ENCODE measurements at places on chromosomes 4 and X.

DNA sequence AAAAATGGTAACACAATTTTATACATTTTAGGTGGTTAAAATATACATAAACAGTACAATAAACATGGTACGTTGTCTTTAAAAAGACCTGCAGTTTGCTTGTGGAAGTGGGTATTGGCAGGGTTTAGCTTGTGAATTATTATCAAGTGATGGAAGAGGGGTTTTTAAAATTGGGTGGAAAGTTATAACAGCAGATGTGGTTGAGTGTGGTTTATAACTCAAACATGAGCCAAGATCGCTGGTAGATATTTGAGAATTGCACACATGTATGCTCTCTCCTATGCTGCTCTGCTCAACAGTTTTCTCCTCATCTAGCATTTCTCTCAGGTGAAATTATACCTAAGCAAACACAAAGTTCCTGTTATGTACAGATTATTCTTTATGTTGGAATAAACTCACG, 14.0 kb downstream of the EPGN start:
- no peak for DNase-seq

- DNase-seq = no peak
Measured at GRCh38 chr4:8286719-8287342, 17.3 kb downstream of the HTRA3 start.

- DNase-seq = no peak
Measured at GRCh38 chr4:73704314-73705055, 35.9 kb upstream of the CXCL8 start.

GRCh38 chr4:122052677-122053076, 99.5 kb upstream of the BLTP1 start:
- no peak for DNase-seq

DNA sequence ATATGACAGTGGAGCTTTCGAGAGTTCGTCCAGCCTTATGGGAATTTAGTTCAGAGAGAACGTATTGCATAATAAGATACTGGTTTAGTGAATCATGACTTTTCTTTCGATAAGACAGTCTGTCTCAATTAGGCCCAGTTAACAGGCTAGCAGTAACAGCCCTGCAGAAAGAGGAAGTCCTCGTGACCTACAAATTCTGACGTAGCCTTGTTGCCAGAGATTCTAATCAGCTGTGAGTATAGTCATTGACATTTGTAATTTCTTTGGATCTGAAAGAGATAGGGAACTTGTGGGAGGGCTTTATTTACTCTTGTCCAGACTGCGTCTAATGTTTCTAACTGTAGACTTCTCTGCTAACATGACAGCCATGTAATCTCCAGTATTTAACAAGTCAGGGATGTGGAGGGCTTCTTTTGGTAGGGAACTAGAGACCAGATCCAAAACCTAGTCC, 15.8 kb downstream of the ART3 start:
- DNase-seq = no peak

DNA sequence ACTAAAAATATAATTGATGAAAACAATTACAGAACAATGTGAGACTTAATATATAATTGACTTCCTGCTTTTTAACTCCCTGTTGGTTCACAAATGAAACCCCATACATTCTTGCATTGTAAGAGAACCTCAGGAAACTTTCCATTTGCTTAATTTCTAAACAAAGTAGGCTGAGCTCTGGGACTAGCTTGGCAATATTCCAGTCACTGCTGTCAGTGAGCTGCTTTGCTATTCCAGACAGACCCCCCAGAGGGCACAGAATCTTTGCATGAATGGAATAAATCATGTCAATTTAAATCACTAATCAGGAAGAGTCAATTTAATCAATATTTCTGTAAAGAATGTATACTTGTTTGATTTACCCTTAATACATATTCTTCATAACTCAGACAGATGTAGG, 110.6 kb downstream of the NEXMIF start:
- no peak for DNase-seq

DNA sequence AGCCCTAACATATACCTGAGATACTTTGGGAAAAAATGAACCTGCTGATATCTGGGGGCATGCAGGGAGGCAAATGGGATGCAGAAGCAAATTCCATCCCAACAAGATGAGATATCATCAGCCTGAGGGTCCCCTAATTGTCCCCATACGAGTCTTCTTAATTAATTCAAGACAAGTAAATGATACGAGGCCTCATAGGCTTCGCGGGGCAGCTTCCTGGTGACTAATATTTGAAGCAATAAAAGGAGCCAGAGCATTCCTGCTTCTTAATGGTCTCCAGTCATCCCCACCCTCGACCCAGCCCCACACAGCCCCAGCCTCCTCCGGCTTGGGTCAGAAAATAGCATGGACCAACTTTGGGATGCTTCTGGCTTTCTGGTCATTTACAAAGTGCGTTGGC, 99.6 kb upstream of the MSX1 start:
- no peak for DNase-seq

GRCh38 chr4:123449362-123449761, 52.8 kb downstream of the SPRY1 start:
- no peak for DNase-seq

DNA sequence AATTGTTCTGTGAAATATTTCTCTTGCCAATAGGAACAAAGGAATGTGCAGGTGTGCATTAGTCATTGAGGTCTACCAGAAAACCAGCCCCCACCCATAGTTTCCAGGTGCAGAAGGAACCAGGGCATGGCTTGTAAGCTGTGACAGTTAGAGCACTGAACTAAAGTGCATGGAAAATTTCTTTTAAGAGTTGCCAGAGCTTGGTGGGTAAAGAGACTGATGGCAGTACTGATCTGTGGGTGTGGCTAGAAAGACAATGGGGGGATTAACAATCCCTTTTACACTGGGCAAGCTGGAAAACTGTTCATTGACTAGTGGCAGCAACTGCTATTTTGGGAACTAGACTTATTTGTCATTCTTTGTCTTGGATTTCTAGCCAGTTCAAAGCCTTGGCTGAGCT, 326.9 kb downstream of the PCDH19 start:
- DNase-seq = no peak

GRCh38 chr4:163693211-163693610, 198.7 kb downstream of the TMA16 start:
- DNase-seq = no peak

GRCh38 chr4:87947381-87948160, 27.9 kb upstream of the SPP1 start:
- no peak for DNase-seq

All from activated T-cell treated with anti-CD3 and anti-CD28 coated beads, Interleukin-2, amount 50 U/mL, for 1 hour (primary cell).